Tongue (tissue), 3 donors: ENCODE measurements at places on chromosomes 2 and 18. TPM values are rescaled to one million over a fixed set of nuclear protein-coding genes. Genes with fewer than 3 reads are reported as not detected.

DNA sequence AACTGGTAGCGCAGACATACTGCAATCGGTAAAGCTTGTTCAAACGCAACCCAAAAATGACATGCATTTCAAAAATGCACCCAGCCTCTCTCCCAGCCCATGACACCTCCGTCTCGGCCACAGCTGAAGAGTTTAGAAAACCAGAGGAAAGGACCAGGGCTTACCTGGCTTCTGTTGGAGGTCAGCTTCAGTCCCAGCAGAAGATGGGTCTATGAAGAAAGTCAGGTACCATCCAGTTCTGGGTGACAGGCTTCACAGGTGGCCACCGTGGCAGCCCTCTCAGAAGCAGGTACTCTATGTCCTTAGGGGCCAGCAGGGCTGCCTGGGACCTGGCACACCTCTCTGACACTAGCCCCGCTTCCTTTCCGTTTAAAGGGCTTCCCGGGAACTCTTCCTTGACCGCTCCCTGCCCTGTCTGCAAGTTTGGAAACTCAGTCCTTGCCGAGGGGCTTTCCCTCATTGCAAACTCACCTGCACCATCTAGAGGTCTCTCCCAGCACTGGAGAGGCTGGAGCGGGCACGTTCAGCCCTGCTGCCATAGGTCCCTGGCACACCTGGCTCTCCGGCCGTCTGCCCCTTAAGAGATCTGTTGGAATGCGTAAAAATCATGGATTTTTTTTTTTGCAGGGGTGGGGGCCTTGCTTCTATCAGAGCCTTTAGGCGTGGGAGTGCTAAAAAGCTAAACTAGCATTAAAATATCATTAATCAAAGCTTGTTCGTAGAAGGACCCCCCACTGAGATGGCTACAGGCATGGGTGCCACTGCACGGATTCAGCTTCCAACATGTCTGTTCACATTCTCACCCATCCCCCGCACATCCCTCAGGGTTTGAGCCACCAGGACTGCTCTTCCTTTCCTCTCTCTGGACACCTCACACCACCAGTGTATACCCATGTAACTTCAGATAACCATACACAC is at the start of gene EDAR:
TSS of gene EDAR (minus strand) at position 425 of the 918 bp plus-strand sequence. CDS start 58,206 bp downstream, outside the sequence.
- peak; percentile 82 for DNase-seq

GRCh38 chr18:10182009-10182624 is 268.3 kb downstream of the VAPA start:
- no peak for DNase-seq

The TEKT4 gene
- total RNA-seq = not detected

DNA sequence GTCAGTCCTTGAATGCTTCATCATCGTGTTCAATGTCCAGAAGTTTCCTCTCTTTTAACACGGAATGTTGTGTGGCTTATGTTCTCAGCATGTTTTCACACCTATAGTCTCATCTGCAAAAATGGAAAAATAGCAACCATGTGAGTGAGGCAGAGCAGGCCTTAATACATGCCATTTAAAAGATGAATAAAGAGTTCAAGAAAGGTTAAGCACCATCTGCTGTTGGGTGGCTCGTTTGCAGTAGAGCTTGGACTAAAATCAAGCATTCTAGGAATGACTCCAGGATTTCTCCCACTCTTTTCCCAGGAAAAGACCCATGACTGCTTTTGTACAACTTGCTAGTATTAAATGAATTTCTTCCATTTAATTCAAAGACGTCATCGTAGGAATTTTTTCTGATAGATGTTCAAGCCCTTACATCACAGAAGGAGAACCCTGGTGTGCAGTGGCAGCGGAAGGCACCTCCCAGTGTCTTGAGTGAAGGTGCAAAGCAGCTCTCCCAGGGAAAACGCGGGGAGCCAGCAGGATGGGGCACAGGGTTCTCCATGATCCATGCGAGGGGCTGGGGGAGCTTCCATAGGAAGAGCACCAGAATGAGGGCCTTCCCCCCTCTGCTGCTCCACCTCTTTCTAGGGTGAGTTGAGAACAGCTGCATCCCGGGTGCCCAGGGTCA is 9.6 kb downstream of the DCDC2C start:
- peak; percentile 76 for DNase-seq

The MDH1B gene
- 0.21 TPM for total RNA-seq

DNA sequence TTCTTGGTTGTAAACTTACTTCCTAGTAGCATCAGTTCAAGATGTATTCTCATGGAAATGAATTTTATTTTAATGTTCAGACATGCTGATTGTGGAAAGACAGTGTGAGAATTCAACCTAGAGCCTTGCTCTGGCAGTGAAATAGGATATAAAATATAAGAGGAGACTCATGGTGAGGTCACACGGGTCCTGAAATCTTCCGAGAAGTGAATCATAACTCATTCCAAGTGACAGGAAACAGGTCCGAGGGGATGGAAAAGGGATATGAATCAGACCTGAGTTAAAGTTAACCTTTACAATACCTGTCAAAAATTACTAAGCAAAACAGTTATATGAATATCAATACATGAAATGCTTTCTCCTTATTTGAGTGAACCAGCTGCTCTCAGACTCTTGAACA is 185.2 kb upstream of the LRRTM1 start:
- no peak for DNase-seq

GRCh38 chr18:10690366-10690765 is 164.5 kb downstream of the NAPG start:
- DNase-seq = no peak

- peak; percentile 51 for DNase-seq
Measured at GRCh38 chr2:36528766-36529392, 69.1 kb downstream of the FEZ2 start.

DNA sequence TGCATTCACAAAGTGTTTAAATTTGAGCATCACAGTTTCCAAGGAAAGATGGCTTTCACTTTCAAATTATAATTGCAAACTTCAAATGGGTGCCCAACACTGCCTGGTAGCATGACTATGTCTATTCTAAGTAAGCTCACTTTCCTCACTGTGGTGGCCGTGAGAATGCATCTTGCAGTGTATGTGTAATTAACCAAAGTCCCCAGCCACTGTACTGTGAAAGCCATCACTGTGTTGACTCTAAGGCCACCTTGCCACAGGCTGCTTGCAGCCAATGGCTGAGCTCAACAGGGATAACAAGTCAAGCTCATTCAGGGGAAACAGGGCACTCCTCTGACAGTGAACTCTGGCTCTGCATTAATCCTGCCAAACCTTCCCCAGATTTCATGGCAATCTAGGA is 43.3 kb upstream of the LGALSL start:
- DNase-seq = no peak

The GALNT14 gene
- total RNA-seq = 5.6 TPM

GRCh38 chr2:43224571-43225092 is 1.8 kb downstream of the ZFP36L2 start:
- peak; percentile 30 for DNase-seq

- peak; percentile 48 for DNase-seq
Measured at GRCh38 chr2:33395655-33396249, 80.7 kb upstream of the RASGRP3 start.

The INPP4A gene
- total RNA-seq = 26.1 TPM

- DNase-seq = no peak
Measured at GRCh38 chr2:200913654-200914053, 24.5 kb downstream of the NIF3L1 start.

GRCh38 chr2:63740943-63741342 is 100.8 kb upstream of the UGP2 start:
- DNase-seq = no peak

The LRATD1 gene
- total RNA-seq = 12.9 TPM

The RGPD6 gene
- 54.0 TPM for total RNA-seq

The ZNF142 gene
- total RNA-seq = 14.3 TPM

GRCh38 chr18:72206814-72207213 is 337.3 kb downstream of the CBLN2 start:
- peak; percentile 14 for DNase-seq

The PTGR3 gene
- 33.7 TPM for total RNA-seq

The CPO gene
- 1.6 TPM for total RNA-seq

The MYOM1 gene
- 662 TPM for total RNA-seq

DNA sequence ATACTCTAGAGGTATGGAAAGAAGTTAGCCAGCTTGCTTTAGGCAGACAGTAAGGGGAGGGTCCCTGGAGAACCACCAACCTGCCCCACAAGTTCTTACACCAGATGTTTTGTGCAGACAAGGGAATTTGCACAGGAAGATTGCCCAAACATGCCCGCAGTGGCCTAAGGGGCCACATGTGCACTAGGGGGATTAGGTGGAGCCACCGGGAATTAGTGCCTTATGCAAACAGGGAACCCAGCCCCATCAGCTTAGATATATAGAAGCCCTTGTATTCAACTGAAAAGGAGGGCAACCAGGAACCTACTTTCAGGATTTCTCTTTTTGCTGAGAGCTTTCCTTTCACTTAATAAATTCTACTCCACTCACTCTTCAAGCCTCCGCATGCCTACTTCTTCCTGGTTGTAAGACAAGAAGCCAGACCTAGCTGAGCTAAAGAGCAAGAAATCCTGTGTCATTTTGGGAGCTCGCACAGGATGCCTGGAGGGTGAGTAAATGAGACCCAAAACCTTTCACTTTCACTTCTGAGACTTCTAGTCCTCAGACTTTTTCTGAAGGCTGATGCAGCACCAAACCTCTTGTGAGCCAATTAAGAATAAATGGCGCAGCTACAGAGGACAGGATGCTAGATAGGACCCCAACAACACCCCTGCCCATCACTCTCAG is 146.3 kb downstream of the GCA start:
- no peak for DNase-seq

The TAF4B gene
- total RNA-seq = 5.3 TPM

DNA sequence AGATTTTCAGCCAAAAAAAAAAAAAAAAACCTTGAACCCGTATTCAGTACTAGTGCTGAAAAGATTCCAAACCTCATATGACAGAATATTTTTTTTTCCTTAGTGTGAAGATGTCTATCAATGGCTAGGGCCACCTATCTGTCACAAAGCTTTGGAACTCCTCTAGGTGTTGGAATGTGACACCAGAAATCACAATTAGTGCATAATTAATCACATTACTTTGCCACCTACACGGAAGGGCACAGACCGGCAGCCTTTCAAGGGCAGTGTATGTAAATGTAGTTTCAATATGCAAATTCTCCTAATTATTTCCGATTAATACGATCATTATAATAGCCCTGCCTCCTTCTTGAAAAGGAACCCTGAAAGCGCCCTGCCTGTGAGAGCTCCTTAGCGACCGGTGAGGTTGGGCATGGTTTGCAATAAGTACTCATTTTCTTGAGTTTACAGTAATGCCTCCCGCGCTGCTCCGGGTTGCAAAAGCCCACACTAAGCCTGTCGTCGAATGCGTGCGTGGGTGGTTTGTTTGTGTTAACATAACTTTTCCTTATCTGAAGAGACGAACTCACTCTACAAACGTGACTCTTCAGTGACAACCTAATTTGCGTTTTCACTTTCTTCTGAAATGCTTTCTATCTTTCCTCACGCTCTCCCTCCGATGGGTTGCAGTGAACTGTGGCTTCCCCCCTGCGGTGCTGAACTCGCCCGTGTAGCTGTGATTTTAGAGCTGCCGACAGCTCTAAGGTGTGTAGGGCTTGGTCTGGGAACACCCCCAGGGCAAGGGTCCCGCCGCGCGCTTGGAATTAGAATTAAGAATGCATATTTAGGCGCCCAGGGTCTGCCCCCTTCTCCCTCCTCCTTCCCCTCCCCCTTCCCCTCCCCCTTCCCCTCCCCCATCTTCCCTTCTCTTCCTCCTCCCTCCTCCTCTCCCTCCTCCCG is 765 bp upstream of the ID2 start:
- DNase-seq = peak; percentile 70

- peak; percentile 26 for DNase-seq
Measured at GRCh38 chr2:180017784-180018183, 10.7 kb upstream of the CWC22 start.

- no peak for DNase-seq
Measured at GRCh38 chr18:61553045-61553659, 219.9 kb downstream of the CDH20 start.

DNA sequence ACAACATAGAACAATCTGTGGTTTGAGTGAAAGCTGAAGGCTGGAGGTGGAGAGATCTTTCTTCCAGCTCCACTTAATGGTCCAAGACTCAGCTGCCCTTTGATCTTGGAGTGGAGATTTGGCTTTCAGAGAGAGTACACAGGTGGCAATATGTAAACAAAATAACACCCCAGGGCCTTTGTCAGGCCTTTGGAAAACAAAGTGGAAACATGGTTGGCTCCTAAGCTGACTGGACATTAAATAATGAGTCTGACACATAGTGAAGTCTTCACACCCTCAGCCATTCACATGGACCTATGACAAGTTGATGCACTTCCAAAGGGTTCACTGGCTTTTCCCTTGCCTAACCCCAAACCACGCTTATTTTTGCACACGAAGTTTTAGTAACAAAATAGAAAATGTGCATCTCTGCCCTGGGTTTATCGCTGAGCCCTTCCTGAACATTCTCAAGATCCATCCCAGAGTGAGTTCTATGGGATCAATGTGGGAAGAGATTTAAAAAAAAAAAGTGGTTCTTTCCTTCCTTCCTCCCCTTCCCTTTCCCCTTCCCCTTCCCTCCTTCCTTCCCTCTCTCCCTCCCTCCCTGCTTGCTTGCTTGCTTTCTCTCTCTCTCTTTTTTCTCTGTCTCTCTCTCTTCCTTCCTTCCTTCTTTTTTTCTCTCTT is 201.3 kb upstream of the NT5C1B start:
- peak; percentile 74 for DNase-seq

The PRKAG3 gene
- 19.7 TPM for total RNA-seq

GRCh38 chr18:48418539-48419276 is 9.5 kb upstream of the ZBTB7C start:
- DNase-seq = no peak

The GAD1 gene
- 3.9 TPM for total RNA-seq

The ZNF804A gene
- total RNA-seq = 0.41 TPM

- DNase-seq = no peak
Measured at GRCh38 chr2:154640000-154640399, 58.5 kb upstream of the KCNJ3 start.

GRCh38 chr18:55090564-55091188 is 131.4 kb upstream of the CCDC68 start:
- DNase-seq = no peak

The TTC21B gene
- total RNA-seq = 62.0 TPM

The WNT10A gene
- total RNA-seq = 5.7 TPM

DNA sequence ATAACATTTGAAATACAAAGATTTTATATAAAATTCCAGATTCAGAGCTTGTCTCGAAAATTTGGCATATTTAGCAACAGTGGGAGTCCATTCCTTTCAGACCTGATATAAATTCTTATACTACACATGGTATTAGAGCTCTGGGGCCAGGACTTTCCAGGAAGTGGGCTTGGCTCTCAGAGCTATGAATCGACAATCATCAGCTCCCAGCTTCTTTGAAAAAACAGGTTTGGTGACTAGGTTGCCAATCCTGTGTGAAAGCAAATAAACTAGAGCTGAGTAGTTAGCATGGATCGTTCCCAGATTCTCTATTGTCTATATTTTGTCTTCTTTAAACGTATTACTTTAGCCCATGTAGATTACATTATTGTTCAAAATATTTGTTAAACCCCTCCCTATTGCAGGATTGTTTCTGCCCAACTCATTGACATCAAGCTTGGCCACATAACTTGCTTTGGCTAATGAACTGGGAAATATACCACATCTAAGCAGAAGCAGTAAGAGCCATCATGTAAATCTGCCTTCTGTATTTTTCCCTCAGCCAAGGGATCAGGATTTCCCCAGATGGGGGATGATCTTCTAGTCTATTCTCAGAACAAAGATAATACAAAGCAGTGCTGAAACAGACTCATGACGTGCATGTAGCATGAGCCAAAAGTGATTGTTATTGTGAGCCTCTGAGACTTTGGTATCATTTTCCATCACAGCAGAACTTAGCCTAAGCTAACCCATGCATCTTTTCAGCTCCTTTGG is 105.4 kb downstream of the KCNH7 start:
- peak; percentile 9 for DNase-seq

The SLC5A7 gene
- total RNA-seq = 0.51 TPM
